Naive thymus-derived CD4-positive, alpha-beta T cell (primary cell): ENCODE measurements at places on chromosomes 2 and 18. TPM values are rescaled to one million over a fixed set of nuclear protein-coding genes. Genes with fewer than 3 reads are reported as not detected.

Gene ANKRD30B
- total RNA-seq = not detected

Gene KCNK3
- not detected for total RNA-seq

Gene PSME4
- total RNA-seq = 50.3 and 53.3 TPM in 2 replicates

Gene DSC3
- total RNA-seq = not detected in 2 replicates

Gene DSG2
- total RNA-seq = 0.29 and 0.31 TPM in 2 replicates

Gene EML6
- total RNA-seq = 0.32 TPM

Gene STARD6
- not detected for total RNA-seq

Gene AQP12A
- total RNA-seq = not detected

Gene PLEKHA3
- 33.1 TPM for total RNA-seq

Gene HOXD11
- not detected for total RNA-seq

Gene PRKAG3
- not detected in 2 replicates for total RNA-seq

Gene ZNF516
- total RNA-seq = 21.7 TPM

Gene ACADL
- total RNA-seq = not detected in 2 replicates

Gene ELOA2
- not detected for total RNA-seq

Gene LINC00305
- total RNA-seq = not detected

Gene C1QL2
- not detected in 2 replicates for total RNA-seq

Gene MAPK4
- total RNA-seq = not detected in 2 replicates

Gene DLGAP1
- total RNA-seq = 0.32 TPM

Gene LIMS4
- total RNA-seq = 0.96 TPM

Gene IL36G
- not detected in 2 replicates for total RNA-seq

Gene ZNF521
- total RNA-seq = not detected

Gene LYG2
- total RNA-seq = not detected

Gene GLI2
- 1.1 and 1.6 TPM in 2 replicates for total RNA-seq

Gene STAT4
- 104 and 106 TPM in 2 replicates for total RNA-seq
